Brain microvascular endothelial cell (primary cell): ENCODE measurements at places on chromosomes 2 and 18.

GRCh38 chr2:219628986-219629901 lies 1.8 kb downstream of the SLC4A3 start:
- no peak for DNase-seq

DNA sequence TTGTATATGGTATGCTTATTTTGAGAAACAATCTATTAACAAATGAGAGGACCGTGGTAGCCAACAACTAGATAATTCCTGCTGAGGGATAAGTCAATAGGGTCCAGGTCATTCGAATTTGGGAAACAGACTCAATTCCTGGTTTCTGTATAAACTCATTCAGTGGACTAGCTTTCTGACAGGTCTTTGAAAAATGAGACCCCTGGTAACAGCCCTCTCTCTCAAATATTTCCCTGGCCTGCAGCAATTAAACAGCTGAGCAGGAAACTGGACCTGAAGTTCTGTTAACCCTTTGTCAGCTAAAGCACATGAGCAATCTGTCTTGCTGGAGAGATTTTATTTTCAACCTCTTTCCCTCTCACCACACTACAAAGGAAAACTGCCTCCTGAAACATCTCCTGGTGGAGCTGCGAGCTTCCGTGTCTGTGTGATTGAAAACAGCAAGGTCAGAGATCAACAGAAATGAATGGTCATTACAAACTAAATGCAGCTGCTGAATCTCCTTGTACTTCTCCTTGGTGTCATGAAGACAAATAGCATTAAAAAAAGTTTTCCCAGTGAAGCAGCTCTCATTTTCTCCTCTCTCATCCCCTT lies 70.3 kb upstream of the CCDC85A start:
- no peak for DNase-seq

DNA sequence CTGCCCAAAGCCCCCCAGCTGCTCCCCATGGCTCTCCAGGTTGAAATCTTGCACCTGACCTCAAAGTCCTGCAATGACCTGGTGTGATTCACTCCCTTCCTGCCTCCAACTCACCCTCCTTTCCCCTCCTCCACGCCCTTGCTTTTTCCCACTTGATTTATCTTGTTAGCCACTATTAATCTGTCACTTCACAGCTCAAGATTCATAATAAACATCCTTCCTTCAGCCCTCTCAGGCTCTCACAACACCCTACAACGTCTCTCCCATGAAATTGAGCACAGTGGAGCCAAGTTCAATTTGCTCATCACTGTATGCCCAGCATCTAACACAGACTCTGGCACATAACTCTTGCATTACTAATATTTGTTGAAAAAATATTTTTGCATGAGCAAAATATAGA lies 85.6 kb upstream of the SLC35G4 start:
- DNase-seq = peak; percentile 18

GRCh38 chr2:213271947-213272346 lies 12.3 kb upstream of the SPAG16 start:
- no peak for DNase-seq

- no peak for DNase-seq
Observed at GRCh38 chr18:56988022-56988421, 158.9 kb upstream of the BOD1L2 start.

DNA sequence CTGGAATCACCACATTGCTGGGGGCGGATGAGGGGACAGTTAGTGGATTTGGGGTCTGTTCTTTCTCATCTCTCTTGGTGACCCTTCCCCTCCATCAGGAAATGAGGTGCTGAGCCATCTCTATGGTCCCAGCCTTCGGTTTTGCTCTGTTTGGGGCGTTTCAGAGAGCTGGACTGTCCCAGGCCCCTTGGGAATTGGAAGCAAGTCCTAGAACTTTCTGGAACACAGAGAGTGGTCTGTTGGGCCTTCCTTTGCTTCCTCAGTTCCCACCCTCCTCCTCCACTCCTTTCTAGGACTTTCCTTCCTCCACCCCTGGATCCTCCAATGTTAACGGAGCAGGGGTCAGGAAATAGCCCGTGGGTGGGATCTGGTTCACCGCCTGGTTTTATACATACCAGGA lies 17.0 kb downstream of the RRM2 start:
- no peak for DNase-seq

- no peak for DNase-seq
Observed at GRCh38 chr2:20509301-20509769, 62.5 kb downstream of the RHOB start.

DNA sequence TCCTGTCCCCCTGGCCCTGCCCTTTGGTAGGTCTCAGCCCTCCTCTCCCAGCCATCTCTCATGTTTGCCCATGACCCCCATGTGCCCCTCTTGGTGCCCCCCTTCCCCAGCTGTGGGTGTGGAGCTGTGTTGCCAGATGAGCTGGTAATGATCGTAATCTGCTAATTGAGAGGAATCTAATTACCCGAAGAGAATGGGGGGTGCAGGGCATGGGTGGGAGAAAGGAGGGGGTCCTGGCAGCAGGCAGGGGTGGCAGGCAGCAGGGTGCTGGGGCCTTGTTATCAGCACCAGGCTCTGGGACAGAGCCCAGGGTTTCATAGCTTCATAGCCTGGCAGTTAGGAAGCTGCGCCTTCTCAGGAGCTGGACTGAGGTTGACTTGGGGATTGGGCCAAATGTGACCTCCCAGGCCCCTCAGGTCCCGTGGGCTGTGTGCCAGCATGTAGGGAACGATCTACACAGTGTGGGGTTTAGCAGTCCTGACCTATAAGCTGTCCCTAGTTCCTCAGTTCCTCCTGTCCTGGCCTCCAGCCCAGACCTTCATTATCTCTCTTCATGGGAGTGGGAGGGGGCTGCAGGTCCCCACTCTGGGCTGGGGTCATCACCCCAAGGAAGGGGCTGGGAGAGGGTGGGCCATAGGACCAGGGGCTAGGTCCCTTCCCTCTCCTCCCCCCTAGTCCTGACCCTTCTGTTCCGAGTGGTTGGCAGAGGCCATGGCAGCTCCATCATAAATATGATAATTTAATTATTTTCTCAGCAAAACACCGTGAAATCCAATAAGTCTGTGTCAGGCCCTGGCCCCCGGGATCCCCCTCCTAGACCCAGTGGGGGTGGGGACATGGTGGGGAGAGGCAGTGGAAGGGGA lies 6.5 kb upstream of the ASIC4 start:
- DNase-seq = no peak

DNA sequence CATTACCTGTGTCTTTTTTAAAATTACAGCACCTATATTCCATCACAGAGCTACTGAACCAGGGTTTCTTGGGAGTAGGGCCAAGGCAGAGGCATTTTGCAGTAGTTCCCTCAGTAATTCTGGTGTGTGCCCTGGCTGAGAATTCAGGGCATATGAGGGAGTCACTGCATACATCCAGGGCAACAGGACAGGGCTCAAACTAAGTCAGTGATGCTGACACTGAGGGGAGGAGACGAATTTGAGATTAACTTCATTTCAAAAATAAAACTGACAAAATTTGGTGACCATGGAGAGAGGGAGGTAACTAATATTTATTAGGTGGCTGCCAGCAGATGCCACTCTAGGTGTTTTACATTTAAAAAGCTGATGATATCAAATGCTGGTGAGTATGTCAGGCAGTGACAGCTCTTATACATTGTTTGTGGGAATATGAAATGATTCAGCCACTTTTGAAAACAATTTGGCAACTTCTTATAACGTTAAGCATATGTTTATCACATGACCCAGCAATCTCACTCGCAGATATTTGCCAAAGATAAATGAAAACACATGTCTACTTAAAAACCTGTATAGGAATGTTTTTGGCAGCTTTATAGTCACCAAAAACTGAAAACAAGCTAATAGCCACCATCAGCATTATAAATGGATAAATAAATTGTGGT lies 20.3 kb downstream of the STRADB start:
- peak; percentile 4 for DNase-seq

DNA sequence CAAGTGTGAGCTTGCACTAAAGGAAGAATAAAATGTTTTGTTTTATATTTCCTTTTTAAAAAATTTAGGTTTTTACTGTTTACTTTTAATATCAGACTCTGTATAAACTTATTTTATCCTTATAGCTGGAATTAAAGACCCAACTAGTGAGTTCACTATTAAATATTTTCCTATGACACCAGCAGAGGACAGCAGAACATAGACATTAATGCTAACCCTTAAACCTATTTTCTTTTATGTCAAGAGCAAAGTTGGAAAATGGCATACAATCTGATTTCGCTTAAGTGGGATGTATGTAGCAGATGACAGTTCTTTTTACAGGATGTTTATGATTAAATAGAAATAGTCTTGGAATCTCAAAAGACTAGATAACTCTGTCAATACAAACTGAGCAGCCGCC lies 188.2 kb upstream of the XIRP2 start:
- no peak for DNase-seq

DNA sequence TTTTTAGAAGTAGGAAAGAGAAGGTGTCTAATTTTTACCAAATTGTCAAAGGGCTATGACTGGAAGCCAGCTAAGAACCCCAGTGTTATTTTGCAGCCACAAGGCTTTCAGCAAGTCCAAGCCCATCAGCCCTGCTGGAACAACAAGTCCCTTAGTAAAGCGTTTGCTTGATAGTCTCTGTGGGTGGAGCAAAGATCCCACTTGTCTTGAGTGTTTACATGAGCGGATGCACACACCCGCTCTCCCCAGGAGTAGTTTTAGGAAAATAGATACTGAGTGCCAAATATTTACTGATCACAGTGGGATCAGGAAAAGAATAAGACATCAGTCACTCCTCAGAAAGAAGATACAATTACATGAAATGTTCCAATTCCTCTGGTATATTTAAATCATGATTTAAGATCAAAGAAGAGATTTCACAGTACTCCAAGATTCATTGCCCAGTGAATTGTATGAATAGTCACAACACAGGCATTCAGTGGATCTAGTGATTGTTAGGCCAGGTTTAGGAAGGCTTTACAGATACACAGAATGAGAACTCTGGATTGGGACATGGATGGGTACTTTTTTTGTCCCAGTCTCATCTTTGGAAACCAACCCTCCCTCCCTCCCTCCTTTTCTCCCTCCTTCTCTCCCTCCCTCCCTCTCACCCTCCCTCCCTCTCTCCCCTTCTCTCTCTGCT lies 514.9 kb downstream of the PTPRM start:
- no peak for DNase-seq

DNA sequence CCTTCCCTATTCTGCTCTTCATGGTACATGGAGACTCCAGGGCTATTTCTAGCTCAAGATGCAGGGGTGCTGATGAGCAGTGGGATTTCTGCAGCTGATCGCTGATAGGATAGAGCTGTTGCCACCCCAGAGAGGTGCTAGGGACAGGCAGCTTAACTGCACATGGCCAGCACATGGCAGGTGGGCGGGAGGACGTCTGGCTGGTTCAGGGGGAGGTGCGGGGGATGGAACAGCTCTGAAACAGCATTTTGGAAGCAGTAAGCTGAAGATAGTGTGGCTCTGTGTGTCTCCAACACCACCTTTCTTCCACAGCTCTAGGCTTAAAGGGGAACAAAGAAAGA lies 151.9 kb upstream of the PELI1 start:
- DNase-seq = no peak

DNA sequence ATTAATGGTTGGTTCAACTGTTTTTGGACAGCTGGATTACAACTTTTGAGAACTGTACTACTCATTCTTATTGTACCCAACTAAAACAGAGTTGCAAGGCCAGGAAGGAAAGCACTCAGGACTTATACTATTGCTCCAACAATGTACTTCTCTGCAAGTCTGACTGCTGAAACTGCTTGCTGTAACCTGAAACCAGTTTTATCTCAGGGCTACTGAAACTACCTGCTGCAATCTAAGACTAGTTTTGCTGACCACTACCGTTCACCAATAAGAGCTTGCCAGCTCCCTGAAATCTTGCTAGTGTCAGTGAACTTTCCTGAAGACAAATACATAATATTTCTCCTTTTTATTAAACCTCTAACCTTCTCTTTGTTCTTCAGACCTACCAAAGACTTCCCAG lies 157.3 kb downstream of the CDCA7 start:
- DNase-seq = peak; percentile 6

DNA sequence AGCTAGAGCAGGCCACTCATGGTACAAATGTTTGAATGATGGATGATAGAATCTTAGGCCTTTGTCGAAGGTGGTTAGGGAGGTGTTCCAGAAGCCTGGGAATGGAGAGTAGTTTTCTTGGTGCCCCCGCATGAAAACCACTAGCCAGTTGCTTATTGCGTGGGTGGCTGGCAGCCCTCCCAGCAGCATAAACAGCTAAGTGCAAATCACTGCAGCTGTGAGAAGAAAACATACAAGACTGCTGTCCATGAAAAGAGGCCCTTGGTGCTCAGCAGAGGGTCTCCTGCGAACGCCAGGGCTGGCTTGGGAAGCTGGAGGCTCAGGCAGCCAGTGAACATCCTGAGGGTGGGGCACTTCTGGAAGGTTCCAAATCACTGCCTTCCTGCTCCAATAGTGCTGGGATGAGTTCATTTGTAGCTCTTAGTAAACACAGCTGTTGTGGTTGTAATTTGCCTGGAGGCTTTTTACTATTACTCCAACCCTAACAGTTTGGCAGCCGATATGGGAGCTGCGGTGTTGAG lies 118.8 kb downstream of the MGAT5 start:
- peak; percentile 58 for DNase-seq

DNA sequence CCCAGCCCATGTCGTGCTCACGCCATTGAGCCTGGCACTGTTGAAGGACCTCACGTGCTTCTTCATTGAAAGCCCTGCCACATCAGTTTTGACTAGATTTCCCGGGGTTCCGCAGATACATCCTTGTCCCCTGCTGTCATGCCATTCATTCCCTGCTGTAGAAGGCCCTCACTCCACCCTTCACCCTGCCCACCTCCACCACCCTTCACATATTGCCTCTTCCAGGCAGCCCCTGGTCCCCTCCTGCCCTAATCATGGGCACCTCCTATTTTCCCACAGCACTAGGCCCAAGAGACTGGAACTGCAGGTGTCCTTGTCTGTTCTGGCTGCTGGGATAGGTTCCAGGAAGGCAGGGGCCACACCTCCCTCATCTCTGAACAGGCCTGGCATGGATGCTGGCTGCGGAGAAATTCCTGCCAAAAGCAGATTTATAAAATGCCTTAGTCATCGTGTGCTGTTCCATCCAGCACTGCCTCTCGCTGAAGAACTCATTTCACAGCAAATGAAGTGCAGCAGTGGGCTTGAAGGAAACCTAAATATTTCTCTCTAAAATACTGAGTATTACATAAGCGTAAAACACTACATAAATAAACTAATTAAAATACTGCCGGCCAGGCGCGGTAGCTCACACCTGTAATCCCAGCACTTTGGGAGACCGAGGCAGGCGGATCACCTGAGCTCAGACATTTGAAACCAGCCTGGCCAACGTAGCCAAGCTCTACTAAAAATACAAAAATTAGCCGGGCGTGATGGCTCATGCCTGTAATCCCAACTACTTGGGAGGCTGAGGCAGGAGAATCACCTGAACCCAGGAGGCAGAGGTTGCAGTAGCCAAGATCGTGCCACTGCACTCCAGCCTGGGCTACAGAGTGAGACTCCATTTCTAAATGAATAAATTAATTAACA lies 38.4 kb downstream of the EIF4E2 start:
- DNase-seq = peak; percentile 14
